ENCODE measurements at places on chromosomes 16 and 17.

DNA sequence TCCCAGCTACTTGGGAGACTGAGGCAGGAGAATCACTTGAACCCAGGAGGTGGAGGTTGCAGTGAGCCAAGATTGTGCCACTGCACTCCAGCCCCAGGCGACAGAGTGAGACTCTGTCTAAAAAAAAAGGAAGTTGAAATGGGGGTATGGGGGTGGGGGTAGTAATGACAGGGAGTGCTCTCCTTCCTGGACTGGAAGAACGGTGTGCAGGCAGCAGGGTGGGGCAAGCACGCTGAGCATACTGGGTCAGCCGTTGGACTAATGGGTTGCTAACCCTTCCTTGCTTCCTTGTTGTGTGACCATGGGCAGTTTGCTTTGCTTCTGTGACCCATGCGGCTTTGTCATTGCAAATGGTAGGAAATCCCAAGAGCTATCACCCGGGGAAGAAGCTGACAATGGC is 16.5 kb downstream of the KATNIP start:
- ATAC-seq: no peak

DNA sequence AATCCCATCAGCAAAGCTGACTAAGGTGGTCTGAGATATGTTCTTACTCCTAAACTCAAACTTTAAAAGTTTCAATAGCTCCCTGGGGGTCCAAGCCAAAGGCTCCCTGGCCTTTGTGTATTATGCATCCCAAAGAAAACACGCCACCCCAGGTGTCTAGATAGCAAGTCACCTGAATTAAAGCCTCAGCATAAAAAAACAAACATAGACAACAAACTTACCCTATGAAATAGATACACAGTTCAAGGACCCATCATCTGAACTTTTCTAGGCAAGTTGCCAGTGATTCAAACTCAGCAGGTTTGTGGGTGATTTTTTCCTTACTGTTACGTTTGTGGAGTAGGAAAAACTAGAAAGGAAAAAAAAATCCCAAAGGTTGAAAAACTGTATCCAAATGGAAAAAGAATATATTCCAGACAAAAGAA is 12.5 kb downstream of the CMTM3 start:
- no peak for ATAC-seq

- no peak for ATAC-seq
Measured at GRCh38 chr16:57477531-57478202, 8.6 kb downstream of the DOK4 start.

- no peak for ATAC-seq
Measured at GRCh38 chr17:61345825-61346666, 53.6 kb upstream of the TBX2 start.

GRCh38 chr17:40333781-40334448 is 24.9 kb downstream of the RARA start:
- no peak for ATAC-seq

- no peak for ATAC-seq
Measured at GRCh38 chr17:76472726-76473125, 5.3 kb downstream of the AANAT start.

GRCh38 chr17:50708050-50709000 is 611 bp upstream of the ANKRD40 start:
- ATAC-seq: no peak

DNA sequence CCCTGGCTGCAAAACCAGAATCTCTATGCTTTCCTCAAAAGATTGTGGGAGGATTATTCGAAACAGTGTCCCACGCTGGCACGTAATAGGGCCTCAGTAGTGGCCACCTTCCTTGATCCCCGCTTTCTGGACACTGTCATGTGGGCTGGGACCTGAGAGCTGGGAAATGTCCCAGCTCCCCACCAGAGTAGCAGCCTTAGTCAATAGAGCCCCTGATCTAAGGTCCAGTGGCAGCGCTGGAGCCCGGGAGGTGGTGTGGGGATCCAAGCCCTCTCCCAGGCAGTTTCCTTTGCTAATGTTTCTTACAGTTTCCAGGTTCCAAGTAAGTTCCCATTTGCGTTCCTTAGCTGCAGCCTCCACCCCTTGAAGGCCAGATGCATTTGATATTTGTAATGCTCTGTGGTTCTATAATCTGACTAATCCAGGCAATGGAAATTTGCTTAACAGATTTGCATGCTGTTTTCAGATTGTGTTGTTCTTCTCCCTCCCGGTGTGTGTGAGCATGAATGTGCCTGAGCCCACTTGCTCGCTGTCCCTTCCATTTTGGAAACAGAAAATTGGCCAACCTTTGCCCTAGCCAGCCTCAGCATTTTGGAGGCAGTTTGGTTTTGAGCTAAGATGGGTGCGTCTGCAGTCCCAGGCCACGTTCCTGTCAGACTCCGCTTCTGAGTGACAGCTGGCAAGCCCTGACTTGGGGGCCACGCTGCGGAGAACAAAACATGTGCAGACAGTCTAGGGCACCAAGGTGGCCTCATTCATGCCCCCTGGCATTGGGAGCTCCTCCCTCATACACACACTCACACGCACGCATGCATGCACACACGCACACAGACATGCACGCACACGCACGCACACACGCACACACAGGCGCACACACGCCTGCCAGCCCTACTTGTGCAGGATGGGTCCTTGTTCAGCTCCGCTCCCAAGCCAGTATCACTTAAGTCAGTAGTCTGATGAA is 69.4 kb downstream of the CCDC182 start:
- no peak for ATAC-seq

DNA sequence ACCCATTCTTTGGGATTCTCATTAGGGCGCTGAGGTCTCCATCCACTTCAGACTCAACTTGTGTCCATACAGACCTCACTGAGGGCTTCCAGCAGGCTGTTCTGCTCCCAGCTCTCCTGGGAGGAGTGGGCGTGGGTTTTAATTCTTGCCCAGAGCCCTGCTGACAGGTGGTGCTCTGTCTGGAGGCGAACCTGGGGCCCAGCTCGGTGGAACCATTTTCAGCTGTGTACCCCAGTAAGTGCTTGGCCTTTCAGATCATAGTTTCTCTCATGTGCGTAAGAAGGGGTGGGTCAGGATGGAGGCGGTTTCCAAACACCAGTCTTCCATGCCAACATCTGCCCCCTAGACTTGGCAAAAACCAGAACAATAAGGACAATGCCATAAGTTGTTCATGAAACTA is 21.4 kb upstream of the NKD1 start:
- ATAC-seq: no peak

DNA sequence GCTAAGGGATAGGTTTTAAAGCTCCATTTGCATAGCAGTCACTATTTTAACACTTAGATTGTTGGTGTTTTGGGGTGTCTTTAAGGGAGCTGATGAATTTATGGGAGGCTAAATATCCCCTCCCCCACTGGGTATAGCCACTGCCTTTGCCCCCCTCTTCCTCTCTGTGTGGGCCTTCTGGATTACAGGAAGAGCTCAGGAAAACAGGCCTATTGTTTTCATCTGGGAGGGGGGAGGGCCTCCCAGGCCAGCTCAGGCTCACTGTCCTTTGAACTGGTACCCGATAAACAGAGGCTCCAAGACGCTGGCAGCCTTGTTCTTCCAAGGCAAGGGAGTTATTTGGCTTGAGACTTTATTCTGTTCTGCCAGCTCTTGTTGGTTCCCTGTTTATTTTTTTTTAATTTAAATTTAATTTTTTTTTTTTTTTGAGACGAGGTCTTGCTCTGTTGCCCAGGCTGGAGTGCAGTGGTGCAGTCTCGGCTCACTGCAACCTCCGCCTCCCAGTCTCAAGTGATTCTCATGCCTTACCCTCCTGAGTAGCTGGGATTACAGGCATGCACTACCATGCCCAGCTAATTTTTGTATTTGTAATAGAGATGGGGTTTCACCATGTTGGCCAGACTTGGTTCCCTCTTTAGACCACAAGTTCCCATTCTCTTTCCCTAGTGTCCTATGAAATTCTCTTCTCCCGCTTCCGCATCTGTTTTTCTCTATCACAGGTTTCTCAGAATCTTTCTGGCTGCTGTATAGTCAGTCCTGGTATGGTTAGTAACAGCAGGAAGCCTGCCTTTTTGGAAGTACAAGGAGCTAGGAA is 25.1 kb downstream of the MINK1 start:
- no peak for ATAC-seq

GRCh38 chr16:89615596-89616090 is 2.2 kb downstream of the DPEP1 start:
- no peak for ATAC-seq

GRCh38 chr16:89101303-89102040 is 7.8 kb downstream of the ACSF3 start:
- ATAC-seq: no peak
